ENCODE measurements at places on chromosomes 7 and 10.
A peak's percentile ranks its signal among the peaks of the same experiment; 100 is the strongest.

DNA sequence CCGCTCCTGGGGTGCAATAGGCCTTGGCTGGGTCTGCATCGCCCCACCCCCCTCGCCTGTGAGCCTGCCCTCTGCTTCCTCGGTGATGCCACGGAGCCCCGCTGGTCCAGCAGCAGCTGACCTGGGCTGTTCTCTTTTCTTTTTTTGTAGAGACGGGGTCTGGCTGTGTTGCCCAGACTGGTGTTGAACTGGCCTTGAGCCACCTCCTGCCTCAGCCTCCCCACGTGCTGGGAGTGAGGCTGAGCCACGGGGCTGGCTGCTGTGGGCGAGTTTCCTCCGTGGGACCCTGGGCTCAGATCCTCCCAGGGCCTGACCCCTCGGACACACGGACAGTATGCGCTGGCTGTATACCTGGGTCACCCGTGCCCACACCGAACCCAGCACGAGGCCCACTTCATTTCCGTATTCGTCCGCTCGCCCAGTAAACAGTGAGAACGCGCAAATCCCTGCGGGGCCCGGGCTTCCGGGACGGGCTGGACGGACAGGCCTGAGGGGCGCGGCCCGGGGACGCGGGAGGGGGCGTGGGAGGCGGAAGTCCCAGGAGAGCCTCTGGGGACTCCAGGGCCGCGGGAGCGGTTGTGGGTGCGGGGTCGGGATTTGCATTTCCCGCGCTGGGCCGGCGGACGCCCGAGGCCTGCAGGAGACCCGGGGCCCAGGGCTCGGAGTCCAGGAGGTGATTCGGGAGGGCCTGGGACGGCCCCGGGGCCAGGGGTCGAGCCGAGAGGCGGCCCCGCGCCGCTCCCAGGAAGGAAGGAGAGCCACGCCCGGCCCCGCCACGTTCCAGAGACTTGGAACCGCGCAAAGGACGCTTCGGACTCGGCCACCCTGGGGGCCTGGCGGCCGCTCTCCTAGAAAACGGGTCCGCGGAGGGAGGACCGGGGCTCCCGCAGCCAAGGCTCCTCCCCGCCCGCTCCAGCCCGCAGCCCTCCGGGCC is 57.7 kb upstream of the DNAJB6 start:
- no peak for DNase-seq

DNA sequence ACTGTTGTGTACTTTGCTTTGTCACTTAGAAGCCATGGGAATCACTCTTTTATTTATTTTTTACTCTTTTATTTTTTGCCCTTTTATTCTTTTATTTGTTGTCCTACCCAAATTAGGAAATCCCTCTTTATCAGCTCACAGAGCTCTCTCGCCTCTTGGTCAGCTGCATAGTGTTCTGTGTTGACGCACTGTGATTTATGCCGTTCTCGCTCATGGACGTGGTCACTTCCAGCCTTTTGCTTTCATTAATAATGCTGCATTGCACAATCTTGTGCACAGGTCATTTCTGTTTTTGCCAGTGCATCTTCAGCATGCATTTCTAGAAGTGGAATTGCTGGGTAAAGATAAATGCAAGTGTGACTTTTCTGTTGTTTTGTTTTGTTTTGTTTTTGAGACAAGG is 42.3 kb downstream of the FBH1 start:
- DNase-seq: no peak

- no peak for DNase-seq
These were observed 225.6 kb downstream of the LRRTM3 start for GRCh38 chr10:67151471-67151870.

DNA sequence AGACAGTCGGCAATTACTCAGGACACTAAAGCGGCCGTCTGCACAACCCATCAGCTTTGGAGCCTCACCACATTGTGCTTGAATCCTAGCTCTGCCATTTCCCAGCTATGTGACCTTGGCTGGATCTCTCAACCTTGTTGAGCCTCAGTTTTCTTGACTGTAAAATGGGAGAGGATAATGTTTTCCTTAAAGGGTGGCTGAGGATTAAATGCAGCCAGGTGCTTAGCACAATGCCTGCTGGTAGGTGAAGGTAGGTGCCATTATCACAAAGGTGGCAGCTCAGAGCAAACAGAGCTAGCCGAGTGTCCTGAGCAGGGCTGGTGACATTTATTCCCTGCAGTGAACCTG is 508.5 kb upstream of the ZMIZ1 start:
- DNase-seq: no peak

DNA sequence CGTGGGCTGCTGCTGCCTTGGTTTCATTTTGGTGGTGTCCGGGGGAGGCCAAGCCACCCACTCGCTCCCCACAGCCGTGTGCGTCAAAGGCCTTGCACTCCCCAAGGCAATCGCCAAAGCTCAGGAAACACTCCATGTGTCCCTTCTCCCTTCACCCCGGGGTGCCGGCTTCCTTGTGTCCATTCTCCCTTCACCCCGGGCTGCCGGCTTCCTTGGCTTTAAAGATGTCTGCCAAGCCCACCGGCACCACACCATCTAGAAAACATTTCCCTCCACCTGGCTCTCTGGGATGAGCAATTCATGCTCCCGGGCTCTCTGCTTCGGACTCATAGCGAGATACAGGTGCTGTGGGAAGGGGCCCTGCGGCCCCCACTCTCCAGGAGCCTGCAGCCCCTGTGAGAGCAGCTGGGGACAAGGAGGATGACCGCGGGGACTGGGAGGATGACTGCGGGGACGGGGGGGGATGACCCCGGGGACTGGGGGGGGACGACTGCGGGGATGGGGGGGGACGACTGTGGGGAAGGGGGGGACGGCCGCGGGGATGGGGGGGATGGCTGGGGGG is 322.1 kb downstream of the DNAJB6 start:
- DNase-seq: no peak

- DNase-seq: no peak
These were observed 41.9 kb downstream of the LRRN3 start for GRCh38 chr7:111132833-111133232.

DNA sequence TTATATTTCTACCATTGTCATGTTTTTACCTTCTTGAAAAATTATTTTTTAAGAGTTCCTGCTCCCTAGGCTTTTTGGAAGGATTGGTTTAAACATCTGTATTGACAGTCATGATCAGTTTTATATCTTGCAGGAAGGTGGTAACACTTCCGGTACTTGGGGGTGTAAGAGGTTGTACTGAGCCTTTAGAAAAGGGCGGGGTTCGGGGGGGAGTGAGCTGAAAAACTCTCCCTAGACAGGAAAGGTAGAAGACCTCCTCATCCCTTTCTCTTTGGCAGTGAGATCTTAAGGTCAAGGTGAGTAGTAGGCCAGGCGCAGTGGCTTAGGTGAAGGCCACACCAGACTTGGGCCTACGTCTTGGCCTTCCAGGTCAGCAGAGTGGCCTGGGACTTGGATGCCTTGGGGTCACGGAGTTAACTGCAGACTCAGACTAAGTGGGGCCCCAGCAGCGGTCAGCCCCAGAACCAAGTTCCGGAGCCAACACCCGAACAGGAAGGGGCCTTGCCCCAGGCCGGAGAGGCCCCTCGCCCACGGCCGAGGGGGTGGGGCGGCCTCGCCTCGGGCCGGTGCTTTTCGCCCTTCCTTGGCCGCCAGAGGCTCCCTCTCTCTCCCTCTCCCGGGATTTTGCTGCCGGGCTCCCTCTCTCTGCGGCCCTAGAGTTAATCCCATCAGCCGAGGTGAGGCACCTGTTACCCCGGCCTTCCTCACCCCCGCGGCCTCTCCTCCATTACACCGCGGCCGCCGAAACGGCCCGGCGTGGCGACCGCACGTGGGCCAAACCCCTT is at the start of gene PPP1R9A:
TSS of gene PPP1R9A (plus strand) at position 569 of the 785 bp plus-strand sequence. CDS start 2,520 bp downstream, outside the sequence.
- no peak for DNase-seq

DNA sequence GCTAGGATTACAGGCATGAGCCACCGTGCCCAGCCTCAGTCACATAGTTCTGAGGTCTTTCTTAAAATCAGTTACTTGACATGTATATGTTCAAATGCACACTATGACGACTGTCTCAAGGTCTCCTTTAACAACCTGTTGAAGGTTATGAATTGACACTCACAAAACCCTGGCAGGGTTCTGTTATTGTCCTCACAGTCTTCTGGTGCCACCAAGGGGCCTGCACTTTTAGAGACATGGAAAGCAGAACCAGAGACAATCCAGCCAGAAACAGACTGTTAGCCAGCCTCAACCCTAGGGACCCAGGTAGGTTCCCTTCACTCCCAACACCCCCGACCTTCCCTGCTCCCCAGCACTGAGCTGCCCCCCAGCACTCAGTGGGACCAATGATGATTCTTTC is 26.4 kb downstream of the TEX36 start:
- no peak for DNase-seq

DNA sequence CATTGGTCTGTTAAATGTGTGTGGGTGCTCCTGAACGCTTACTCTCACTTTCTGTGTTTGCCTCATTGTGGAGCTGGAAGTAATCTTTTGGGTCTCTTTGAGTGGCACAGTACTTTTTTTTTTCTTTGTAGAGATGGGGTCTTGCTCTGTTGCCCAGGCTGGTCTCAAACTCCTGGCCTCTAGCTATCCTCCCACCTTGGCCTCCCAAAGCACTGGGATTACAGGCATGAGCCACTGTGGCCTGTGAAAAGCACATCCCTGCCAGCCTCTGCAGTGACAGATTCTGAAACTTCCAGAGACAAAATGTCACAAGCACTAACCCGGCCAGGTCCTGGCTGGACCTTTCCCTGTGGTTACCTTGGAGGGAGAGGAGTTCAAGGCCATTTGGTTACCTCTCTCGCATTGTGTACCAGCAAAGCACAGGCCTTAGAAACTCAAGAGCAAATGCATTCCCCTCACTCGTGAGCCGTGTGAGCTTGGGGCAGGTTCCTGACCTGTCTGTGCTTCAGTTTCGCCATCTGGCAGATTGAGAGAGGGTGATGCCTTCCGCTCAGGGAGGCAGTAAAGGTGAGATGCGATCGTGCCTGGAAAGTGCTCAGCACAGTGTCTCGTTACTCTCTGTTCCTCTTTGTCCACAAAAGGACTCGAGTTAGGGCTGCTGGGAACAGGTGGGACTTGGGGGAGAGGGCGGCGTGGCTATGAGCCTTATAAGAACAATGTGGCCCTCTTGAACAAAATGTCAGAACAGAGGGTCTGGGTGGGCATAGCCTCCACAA is 72.6 kb upstream of the SEPHS1 start:
- no peak for DNase-seq

DNA sequence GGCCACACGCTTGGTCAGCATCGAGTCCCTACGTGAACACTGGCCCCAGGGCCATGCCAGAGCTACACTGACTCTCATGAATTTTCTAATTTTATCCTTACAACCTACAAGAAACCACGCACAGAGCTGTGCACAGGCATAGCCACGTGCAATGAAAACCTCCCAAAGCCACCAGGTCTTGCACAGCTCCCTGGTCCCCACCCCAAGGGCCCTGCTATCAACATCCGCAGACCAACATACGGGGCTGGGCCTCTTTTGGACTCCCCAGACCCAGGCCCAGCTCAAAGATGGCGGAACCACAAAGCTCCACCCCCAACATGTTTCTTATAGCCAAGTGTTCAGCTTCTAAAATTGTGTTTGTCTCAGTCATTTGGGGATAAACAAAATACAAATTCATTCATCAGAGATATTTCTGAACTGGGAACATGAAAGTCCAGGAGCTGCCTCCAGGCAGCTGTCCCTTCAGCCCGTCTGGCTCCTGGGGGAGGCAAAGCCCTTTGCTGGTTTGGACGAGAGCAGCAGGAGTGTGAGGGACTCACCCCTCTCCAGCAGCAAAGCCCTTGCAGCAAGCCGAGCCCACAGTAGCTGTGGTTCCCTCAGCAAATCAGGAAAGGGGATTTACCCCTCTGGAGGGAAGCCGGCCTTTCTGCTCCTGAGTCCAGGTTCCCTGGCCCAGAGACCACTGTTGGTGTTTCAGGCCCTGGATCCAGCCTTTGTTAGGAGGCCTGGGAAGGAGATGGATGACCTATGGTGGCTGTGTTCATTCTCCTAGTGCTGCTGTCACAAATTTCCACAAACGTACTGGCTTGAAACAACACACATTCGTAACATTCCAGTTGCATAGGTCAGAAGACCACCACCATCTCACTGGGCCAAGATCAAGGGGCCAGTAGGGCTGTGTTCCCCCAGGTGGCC is 75.1 kb downstream of the OAT start:
- no peak for DNase-seq

- no peak for DNase-seq
These were observed 179.5 kb upstream of the PLXNA4 start for GRCh38 chr7:132755538-132756483.

- DNase-seq: peak; percentile 92
These were observed at the start of gene TOMM7 for GRCh38 chr7:22822486-22823141. TSS of gene TOMM7 (minus strand) at chr7:22822849. CDS start at chr7:22822779, 70 bp downstream.

- DNase-seq: no peak
These were observed 308.4 kb upstream of the KLF6 start for GRCh38 chr10:4093438-4093837.

GRCh38 chr10:6649903-6650302 is 69.8 kb upstream of the PRKCQ start:
- no peak for DNase-seq

- DNase-seq: no peak
These were observed 83.7 kb upstream of the EFCAB10 start for GRCh38 chr7:105664816-105665525.

DNA sequence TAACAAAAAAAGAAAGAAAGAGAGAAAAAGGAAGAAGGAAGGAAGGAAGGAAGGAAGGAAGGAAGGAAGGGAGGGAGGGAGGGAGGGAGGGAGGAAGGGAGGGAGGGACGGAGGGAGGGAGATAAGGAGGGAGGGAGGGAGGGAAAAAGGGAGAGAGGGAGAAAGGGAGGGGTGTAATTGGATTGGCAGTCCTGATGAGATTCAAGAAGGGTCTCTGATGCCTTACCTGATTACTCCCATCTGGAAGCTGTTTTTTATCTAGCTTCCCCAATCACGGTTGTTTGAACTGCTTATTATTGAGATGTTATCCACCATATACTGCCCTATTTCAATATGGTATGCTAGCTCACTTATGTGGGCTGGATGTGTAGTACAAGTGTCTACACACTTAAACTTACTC is 27.3 kb downstream of the GNG11 start:
- DNase-seq: no peak

Measured in activated CD4-positive, alpha-beta memory T cell treated with anti-CD3 and anti-CD28 coated beads for 36 hours (primary cell).